ENCODE measurements at places on chromosomes 4 and X.
A peak's percentile ranks its signal among the peaks of the same experiment; 100 is the strongest.

DNA sequence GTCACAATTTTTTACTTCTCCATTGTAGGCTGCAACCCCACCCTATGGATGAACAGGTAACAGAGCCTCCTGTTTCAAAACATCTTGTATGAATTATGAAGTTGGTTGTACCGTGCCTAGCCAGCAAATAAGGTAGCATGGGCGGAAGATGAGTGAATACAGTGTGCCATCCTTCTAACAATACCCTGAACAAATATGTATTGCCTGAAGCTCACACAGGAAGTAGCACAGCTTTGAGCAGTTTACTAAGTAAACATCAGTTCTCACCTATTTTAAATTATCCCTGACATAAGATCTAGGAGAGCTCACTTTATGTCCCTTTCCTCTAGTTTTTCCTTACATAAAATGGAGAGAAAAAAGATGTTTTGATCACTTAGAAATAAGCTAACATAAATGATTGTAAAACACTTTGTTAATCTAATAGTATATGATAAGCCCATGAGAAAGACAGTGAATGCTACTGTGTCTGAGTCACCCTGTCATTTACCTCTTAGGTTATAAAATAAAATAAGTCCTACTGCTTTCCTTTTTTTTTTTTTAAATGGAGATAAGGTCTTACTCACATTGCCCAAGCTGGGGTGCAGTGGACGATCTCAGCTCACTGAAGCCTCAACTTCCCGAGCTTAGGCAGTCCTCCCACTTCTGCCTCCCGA lies 36.6 kb downstream of the GRSF1 start:
- no peak for DNase-seq

DNA sequence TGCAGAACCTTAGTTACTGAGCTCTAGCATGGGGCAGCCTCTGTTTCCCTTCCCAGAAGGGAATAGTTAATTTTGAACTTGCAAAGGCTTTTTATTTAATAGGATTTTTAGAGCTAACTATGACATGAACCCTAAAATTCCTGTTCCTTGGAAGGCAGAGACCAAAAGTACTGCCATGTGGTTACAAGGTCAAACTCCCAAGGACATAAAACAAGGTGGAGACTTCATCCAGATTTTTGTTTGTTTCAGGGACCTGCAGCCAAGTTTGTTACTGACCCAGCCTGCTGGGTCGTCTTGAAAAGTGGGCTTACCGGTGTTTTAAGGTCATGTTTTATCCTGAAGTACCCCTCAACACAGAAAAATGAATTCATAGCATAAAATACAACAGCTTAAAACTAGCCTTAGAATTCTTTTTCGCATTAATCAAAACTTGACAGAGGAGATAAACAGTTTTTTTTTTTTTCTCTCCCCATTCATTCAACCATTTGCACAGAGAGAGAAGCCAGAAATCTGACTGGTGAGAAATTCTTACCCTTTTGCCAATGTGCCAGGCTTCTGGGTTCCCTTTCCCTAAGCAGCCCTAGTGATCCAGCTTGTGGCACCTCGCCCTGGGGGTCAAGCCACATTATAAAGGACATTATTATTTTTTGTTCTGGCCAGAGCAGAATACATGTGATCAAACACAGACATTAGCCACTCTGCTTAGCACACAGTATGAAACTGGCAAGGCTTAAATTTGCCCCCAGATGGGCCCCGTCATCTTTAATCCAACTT lies 21.5 kb upstream of the GRPEL1 start:
- no peak for DNase-seq

DNA sequence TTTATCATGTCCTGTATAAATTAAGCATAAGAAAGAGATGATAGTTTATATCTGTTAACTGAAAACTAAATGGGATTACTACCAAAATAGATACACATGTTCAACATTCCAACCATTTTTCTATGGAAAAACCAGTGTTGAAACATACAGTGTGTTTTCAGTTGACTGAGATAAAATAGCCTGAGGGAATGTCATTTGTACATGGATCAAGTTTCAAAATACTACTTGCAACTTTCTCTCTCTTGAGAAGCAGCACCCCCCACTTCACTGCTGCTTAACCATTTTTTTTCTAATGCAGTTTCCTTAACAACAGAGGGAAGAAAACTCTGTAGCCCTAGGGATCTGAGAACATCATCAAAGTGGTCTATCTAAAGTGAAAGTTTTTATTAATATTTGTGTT lies 70.8 kb downstream of the NPNT start:
- no peak for DNase-seq

DNA sequence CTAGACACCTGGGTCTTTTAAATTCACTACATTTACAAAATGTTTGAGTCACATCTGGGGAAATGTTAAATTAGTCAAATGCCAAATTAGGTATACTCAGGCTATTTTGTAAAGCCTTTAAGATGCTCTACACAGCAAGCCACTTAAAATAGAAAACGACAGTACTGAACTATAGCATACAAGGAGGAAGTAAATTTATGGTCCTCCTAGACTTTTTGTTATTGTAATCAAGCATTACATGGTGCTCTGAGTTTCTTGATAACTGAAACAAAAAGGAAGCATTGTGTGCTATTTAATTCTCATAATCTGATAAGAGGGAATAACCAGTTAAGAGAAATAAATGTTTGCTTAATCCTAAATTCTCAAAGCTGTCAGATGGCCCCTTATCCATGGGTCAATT lies 46.2 kb downstream of the SLC9A7 start:
- DNase-seq, result no peak

DNA sequence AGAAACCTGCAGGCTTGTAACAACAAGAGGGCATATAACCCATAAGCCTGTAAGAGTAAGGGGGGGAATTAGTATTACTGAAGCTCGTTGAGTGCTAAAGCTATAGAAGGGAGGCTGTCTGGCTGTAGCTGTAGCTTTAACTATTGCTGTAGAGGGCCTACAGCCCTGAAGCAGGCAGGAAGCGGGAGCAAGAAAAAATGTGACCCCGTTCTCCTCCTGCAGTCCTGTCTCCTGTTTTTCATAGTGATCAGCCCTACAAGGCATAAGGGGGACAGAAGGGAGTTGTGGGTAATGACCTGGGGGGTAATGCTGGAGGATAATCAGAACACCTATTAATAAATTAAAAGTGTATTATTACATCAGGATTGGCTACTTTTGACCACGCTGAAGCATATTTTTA lies 206.9 kb upstream of the MAB21L2 start:
- no peak for DNase-seq

GRCh38 chrX:154004315-154004714 lies 15.4 kb downstream of the IRAK1 start:
- no peak for DNase-seq

GRCh38 chr4:7698584-7698983 lies 241.1 kb downstream of the AFAP1 start:
- DNase-seq, result no peak

GRCh38 chr4:48570646-48571220 lies 80.7 kb downstream of the ZAR1 start:
- no peak for DNase-seq

GRCh38 chrX:39639871-39640270 lies 457.9 kb downstream of the BCOR start:
- DNase-seq, result no peak

GRCh38 chr4:72805284-72805683 lies 236.3 kb upstream of the ADAMTS3 start:
- no peak for DNase-seq

- DNase-seq, result peak; percentile 64
Measured at GRCh38 chrX:48468247-48468671, 1.8 kb downstream of the SLC38A5 start.

- DNase-seq, result no peak
Measured at GRCh38 chr4:112973750-112974251, 75.7 kb upstream of the ANK2 start.

- DNase-seq, result no peak
Measured at GRCh38 chr4:160514126-160514525, 1411.2 kb downstream of the RAPGEF2 start.

DNA sequence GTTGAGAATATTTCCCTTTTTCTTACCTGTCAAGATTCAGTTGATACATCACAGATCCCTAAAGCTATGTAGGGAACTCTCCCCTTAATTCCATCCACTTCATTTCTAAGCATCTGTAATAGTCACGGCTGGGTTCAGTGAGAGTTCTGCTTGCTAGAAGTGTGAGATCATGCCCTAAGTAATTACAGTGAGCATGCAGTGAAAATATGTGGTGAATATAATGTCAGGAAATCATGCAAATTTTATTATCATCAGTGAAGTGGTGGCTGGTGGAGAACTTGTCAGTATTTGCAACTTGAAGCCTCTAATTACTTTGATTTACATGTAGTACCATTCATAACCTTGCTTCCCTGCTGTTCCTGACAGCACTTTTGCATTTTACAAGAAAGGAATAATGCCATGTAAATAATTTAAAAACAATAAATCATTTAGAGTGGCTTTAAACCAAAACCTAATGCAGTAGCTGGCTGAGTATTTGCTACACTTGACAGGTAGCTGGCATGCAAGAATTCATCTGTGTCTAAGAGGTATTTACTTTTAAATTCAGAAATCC lies 28.3 kb upstream of the CFAP299 start:
- no peak for DNase-seq

- DNase-seq, result peak; percentile 81
Measured at GRCh38 chrX:154804957-154805695, at the start of gene MPP1. MPP1 (minus strand) TSS chrX:154805485; CDS start chrX:154805373, 112 bp downstream.

- no peak for DNase-seq
Measured at GRCh38 chr4:41280010-41280409, 23.3 kb downstream of the UCHL1 start.

DNA sequence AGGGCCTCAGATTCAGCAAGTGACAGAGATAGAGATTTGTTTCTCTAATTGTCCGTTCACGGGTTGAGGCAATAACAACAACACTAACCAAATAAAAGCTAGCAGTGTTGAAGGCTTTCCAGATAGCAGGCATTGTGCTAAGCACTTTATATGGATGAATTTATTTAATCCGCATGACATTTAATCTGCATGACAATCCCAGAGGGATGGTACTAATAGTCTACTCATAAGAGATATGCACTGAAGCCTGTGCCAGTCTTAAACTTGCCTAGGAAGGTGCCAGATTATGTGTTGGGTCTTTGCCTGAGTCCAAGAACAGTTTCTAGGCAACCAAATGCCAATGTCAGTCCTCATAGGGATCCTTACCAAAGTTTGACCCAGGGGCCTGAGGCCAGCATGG lies 37.7 kb upstream of the FAT1 start:
- no peak for DNase-seq

DNA sequence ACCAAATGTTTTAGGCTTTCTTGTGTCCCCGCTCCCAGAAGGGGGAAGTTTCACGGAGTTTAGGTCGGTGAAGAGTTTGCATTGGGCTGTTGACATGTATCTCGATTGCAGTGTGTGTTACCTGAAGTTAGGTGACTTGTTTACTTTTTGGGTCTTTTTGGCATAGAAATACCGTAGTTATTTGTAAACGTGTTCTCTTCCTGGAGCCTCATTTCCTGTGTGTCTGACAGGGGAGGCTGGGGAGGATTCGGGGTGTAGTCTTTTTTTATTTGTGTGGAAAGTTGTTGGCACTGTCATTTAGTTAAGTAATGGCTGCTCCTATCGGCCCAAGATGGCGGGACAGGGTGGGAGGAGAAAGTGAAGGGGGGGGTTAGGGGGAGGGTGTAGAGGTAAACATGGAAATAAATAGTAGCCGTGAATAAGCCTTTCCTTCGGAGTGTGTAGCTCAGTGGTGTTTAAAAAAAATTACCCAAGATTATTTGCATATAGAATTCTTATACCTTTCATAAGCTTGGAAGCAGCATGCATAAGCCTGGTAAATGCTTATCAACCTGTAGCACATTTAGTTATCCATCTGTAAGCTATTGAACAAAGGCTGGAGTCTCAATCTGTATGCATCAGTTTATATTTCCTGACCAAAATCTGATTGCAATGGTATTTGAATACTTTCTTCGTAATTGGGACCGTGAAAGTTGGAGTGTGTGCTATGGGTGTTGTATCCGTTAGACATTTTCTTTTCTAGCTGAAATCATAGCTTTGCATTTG lies 1.6 kb downstream of the KDM6A start:
- peak; percentile 45 for DNase-seq

GRCh38 chrX:109270580-109271484 lies 211.1 kb downstream of the GUCY2F start:
- peak; percentile 41 for DNase-seq

GRCh38 chr4:152950402-152951274 lies 14.5 kb downstream of the FHDC1 start:
- DNase-seq, result no peak

DNA sequence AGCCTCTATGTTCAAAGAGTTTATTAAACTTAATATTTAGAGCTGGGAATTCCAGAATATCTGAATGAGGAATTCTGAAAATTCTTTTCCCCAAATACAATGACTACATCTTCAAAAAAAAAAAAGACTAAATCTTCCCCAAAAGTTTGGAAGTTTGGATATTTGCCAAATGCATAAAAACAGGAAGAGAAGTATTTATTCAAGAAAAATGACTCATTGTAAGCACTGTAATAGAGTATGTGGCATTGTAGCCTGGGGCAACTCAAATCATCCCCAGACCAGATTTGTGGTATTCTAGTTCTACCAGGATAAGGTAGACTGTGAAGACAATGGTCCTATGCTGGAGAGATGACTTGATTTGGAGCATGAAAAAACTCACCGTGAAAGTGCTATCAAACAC lies 78.5 kb upstream of the PDHA2 start:
- DNase-seq, result no peak

DNA sequence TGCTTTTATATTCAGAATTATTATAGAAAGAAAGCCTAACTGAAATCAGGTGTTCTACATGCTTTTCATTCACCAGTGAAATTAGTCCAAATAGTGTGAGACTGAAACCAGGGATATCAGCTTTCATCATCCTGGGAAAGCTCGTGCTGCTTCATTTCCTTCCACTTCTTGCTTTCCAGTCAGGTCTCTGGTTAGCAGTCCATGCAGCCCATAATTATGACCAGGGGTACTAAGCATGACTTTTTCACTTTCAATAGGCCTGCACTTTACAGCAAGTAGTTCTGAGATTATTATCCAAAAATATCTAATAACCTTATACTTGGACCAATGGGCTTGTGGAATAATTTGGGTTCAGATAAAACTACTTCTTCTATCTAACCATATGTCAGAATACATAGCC lies 673.2 kb upstream of the MAGEB2 start:
- no peak for DNase-seq

GRCh38 chrX:47456080-47456479 lies 26.9 kb downstream of the ZNF41 start:
- DNase-seq, result no peak

GRCh38 chr4:94363136-94363655 lies 20.6 kb upstream of the HPGDS start:
- DNase-seq, result no peak

DNA sequence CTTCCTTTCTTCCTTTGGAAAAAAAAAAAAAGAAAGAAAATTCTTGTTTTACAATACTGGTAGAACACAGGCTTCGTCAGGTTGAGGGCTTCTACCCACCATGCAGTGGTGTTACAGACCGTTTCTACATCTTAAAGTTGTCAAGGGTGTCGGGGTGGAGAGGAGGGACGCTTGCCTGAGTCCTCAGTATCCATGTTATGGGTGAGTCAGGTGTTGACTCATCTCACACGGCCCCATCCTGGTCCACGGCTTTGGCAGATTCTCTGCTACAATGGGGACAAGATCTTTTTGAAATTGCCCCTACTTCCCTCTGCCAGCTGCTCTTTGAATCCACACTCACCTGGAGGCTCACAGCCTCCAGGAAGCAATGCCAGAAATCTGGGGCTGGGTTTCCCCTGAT lies 310.3 kb upstream of the ZFP42 start:
- no peak for DNase-seq

Data from stimulated activated CD8-positive, alpha-beta memory T cell treated with anti-CD3 and anti-CD28 coated beads, Interleukin-4, amount 100 ng/mL, for 48 hours (primary cell).